ENCODE measurements at places on chromosomes 1 and 21.

DNA sequence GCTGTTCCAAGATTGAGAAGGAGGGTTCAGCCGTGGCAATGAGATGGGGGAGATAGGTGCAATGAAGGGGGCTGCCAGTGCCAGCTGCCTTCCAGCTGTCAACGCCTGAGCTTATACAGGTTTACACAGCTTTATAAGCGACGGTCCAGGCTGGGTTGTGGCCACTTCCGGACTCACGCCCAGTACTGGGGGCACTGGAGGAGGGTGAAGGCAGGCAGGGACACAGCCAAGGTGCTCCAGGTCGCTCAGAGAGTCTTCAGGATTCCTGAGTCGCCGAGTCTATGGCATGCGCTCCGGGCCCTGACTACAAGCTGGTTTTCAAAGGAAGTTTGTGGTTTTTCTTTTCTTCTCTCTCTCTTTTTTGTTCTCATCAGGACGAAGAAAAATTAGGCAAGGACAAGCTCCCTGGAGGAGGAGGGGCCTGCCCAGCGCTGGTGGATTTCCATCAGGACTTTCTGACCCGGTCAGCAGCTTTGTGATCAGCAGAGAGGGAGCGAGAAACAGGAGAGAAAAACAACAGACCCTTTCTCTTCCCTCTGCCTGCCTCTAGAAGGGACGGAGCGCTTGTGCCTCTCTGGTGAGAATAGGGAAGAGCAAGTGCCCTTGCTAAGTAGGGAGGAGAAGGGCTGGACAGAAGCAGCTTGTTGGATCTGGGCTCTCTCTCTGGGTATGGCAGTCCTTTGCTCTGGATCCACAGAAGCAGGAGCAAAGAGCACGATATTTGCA, at the start of gene MINDY1:
TSS of gene MINDY1 (minus strand) at position 576 of the 726 bp plus-strand sequence. CDS start 4,285 bp downstream, outside the sequence.
- no peaks in the 10 kb centered on the region for H3K27me3 ChIP-seq
- peaks cover 38% of the 10 kb centered on the region for H3K4me1 ChIP-seq
- DNase-seq = peak; percentile 73
- H3K27ac ChIP-seq = peak within 1 kb of the TSS; percentile 99
- H3K4me3 ChIP-seq = peak within 1 kb of the TSS; percentile 94
- no peaks in the 10 kb centered on the region for H3K36me3 ChIP-seq

- H3K4me3 ChIP-seq = no peak overlapping the region
- peaks cover 16% of the 10 kb centered on the region for H3K4me1 ChIP-seq
- H3K36me3 ChIP-seq = no peaks in the 10 kb centered on the region
- no peak for DNase-seq
These were observed 133.8 kb upstream of the EDN2 start for GRCh38 chr1:41618066-41618825.

DNA sequence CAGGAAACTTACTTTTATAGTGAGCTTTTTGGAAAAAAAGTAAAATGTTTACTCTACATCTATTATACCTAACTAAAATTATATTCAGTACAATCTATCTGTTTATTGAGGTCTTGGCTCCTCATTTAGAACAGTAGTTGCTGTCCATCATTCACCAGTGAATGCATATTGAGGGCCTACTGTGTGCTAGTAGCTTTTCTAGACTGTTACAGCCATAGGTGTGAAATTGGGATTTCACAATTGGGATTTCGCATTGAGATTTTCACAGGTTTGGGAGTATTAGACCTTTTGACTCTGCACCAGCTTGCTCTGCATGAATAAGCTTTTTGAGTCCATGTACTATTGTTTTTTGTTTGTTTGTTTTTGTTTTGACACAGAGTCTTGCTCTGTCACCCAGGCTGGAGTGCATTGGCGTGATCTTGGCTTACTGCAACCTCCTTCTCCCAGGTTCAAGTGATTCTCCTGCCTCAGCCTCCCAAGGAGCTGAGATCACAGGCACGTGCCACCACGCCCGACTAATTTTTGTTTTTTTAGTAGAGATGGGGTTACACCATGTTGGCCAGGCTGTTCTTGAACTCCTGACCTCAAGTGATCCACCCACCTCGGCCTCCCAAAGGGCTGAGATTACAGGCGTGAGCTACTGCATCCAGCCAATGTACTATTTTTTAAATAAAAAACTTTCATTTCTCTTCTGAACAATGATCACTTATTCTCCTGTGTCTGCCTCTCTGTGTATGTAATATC, 47.2 kb upstream of the ERRFI1 start:
- no peaks in the 10 kb centered on the region for H3K27me3 ChIP-seq
- H3K4me1 ChIP-seq = peaks cover 31% of the 10 kb centered on the region
- no peak overlapping the region for H3K27ac ChIP-seq
- H3K36me3 ChIP-seq = no peaks in the 10 kb centered on the region
- no peak for DNase-seq

DNA sequence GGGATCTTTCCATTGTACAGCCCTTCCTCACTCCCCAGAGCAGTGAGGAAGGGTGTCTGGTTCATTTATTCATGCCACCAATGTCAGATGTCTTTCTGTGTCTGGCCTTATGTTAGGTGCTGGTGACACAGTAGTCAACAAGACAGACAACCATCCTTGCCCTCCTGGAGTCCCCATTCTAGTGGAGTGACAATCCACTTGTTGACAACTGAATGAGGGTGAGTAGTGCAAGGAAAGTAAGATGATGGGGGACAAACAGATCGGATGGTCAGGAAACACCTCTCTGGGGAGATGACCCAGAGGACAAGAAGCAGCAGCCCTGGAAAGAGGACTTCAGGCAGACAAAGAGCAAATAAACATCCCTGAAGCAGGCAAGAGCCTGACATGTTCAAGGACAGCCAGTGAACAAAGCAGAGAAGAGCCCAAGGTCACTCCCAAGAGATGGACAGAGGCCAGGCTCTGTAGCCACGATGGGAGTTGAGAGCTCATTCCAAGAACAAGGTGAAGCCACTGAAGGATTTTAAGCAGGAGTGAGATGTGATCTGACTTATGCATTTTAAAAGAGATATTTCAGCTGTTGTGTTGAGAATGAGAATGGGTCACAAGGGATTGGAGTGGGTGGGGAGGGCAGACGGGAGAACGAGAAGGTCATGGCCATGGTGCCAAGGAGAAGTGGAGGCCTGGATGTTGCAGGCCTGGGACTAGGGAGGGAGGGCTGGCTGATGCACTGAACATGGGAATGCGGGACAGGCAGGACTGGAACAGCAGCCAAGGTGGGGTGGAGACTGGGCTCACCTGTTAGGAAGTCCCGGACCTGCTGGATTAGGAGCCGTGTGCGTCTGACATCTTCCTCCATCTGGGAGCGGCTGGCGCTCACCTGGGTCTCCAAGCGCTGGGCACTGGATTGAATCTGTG, 30.2 kb downstream of the LAMB3 start:
- no peak for DNase-seq
- H3K27ac ChIP-seq = no peak overlapping the region
- no peaks in the 10 kb centered on the region for H3K36me3 ChIP-seq
- no peaks in the 10 kb centered on the region for H3K4me1 ChIP-seq

DNA sequence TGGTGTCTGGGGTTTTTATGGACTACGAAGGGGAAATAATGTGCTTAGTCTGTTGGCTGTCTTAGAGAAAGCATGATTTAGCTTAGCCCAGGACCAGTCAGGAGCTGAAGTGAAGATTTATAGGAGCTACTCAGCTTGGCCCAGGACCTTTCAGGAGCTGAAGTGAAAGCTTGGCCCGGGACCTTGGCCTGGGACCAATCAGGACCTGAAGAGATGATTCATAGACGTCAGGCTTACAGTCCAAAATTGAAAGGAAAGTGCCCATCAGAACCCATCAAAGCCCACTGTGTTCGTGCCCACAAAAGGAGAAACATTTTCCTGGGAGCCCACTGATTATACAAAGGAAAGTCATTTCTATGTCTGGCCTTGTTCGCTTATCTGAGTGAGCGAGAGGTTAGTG, 35.6 kb downstream of the MSTO1 start:
- H3K4me1 ChIP-seq = peaks cover 5% of the 10 kb centered on the region
- no peak overlapping the region for H3K4me3 ChIP-seq
- DNase-seq = no peak
- peaks cover 30% of the 10 kb centered on the region for H3K36me3 ChIP-seq
- H3K27ac ChIP-seq = no peak overlapping the region

DNA sequence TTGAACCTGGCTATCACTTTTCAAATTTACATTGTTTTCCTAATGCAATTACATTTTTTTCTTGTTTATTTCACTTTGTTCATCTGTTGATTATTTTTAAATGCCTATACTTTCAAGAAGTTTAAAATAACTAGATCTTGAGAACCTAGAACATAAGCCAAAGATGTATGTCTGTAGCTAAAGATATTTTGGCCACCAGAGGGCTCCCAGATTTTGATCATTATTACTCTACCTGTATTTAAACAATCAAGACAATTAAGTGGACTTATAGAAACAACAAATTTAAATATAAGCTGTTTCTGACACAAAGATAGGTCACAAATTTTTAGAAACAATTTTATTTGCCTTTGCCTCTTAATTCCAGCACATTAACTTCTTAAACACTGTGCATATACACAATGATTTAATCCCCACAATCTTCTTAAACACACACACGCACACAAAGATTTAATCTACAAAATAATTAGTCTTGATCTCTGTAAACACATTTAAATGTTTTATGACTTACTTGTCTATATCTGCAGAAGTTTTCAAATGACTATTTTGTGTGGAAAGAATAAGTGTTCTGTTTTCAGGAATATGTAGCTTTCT, 380.0 kb downstream of the DSCAM start:
- no peaks in the 10 kb centered on the region for H3K36me3 ChIP-seq
- H3K4me3 ChIP-seq = no peak overlapping the region

DNA sequence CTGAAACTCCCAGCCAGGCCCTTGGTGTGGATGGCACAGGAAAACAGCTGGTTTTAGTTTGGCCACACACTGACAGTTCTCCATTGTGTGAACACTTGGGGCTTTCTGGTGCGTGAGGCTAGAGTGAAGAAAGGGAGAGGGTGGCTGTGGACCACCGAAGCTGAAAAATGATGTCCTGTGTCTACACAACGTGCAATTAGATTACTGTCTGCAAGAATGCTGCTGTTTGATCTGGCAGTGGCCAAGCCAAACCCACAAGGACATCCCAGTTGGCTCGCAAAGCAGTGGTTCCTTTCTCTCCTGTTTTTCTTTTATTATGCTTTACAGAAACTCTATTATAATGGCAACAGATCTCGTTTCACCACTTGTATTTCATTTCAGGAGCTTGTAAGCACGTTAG, 58.9 kb downstream of the ERG start:
- H3K36me3 ChIP-seq = no peaks in the 10 kb centered on the region
- no peak overlapping the region for H3K4me3 ChIP-seq
- DNase-seq = no peak
- no peak overlapping the region for H3K27ac ChIP-seq
- no peaks in the 10 kb centered on the region for H3K27me3 ChIP-seq

DNA sequence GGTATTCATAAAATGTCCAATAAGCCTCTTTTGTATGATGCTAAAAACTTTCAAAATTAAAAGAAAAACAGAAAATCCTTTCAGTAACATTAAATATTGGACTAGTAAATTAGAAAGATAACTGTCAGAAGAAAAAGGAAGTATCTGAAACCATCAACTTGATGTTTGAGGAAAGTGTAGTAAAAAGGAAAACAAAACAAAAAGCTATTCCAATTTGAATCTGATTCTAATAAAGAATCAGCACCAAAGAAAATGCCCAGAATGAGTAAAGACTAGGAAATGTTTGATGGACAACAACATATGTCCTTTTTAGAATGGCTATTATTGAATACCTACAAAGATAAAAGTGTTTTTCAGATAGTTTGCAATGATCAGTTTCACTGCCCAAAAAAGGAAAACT, 79.9 kb upstream of the RBM34 start:
- H3K4me3 ChIP-seq = no peak overlapping the region
- peaks cover 29% of the 10 kb centered on the region for H3K36me3 ChIP-seq
- H3K27me3 ChIP-seq = no peaks in the 10 kb centered on the region
- DNase-seq = no peak
- peaks cover 9% of the 10 kb centered on the region for H3K4me1 ChIP-seq

- no peak for DNase-seq
- H3K4me1 ChIP-seq = peaks cover 5% of the 10 kb centered on the region
- H3K4me3 ChIP-seq = no peak overlapping the region
These were observed 101.1 kb downstream of the RHOU start for GRCh38 chr1:228836427-228836826.

DNA sequence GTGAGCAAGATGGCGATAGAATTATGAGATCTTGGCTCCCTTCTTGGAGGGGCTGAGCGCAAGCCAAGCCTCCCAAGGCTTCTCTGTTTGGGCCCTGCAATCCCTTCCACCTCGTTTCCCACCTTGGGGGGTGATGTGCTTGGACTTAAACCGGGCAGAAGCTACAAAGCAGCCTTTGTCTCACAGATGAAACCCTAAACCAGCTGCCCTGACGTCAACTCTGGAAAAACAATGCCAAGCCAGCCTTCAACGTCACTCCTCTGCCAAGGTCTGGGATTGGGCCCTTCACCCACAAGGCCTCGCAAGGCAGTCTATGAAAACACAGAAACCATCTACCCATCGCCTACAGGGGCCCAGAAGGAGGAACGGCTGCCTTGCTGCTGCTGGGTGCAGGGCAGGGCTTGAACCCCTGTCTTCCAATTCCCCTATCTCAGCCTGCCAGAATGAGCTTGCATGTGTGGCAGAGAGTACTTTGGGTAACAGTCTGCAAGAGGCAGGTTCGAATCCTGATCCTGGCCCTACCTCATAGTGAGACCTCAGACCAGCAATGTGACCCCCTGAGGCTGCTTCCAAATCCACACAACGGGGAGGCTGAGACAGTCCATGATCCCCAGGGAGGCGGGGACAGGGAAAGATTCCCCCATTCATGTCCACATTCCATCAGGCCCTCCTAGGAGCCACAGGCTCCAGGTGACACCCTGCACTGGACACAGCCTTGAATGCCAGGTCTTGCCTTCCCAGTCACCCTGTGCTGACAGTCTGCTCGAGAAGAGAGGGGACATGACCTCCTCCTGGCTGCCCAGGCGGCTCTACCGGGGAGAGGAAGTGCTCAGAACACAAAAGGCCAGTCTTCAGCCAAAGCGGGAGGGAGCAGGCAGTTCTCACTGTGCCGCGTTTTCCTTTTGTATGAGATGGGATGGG, 15.0 kb downstream of the IFFO2 start:
- H3K27me3 ChIP-seq = no peaks in the 10 kb centered on the region
- peak overlapping the region; percentile 73 for H3K27ac ChIP-seq
- peak overlapping the region; percentile 4 for H3K4me3 ChIP-seq
- peaks cover 50% of the 10 kb centered on the region for H3K4me1 ChIP-seq
- no peak for DNase-seq

- no peaks in the 10 kb centered on the region for H3K4me1 ChIP-seq
- H3K27ac ChIP-seq = no peak overlapping the region
- DNase-seq = no peak
- no peak overlapping the region for H3K4me3 ChIP-seq
These were observed 22.9 kb upstream of the IFNAR2 start for GRCh38 chr21:33206771-33207281.

DNA sequence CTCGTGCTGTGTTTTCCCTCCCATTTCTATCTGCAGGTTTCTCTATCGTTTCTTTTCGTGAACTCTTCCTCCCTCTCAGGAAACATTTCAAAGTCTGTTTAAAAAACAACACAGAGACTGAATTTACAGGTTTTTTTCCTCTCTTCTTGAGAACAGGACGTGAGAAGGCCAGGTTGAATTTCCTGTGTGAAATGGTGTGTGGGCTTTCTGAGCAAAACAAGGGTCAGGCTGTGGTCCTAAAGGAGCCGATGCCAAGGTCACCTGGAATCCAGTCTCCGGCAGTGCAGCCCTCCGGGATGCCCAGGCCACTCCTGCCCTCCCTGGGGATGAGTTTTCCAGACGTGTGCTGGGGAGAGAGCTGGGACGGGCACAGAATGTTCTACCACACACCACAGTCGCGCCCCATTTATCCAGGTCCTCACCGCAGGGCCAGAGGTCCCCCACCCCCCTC, 62.7 kb upstream of the RUNX3 start:
- no peak overlapping the region for H3K27ac ChIP-seq
- H3K4me1 ChIP-seq = peaks cover 12% of the 10 kb centered on the region
- DNase-seq = no peak
- H3K27me3 ChIP-seq = no peaks in the 10 kb centered on the region
- no peak overlapping the region for H3K4me3 ChIP-seq
